CMK (cell line): ENCODE measurements at places on chromosomes 6 and 20.
A peak's percentile ranks its signal among the peaks of the same experiment; 100 is the strongest.

GRCh38 chr6:6074190-6074589 lies 67.5 kb upstream of the NRN1 start:
- no peak for DNase-seq

- no peak for DNase-seq
Measured at GRCh38 chr6:150932996-150933395, 67.5 kb downstream of the MTHFD1L start.

GRCh38 chr20:57869951-57870315 lies 160.1 kb upstream of the PMEPA1 start:
- DNase-seq = no peak

- no peak for DNase-seq
Measured at GRCh38 chr6:119584088-119584487, 234.5 kb upstream of the MAN1A1 start.

DNA sequence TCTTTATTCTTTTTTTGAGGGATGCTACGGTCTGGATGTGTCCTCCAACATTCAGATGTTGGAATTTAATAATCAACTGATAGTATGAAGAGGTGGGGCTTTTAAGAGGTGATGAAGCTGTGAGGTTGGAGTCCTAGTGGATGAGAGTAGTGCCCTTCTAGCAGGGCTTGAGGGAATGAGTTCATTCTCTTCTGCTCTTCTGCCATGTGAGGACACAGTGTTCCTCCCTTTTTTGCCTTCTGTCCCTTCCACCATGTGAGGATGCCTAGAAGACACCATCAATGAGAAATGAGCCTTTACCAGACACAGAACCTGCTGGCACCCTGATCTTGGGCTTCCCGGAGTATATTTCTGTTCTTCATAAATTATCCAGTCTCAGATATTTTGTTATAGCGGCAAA lies 82.1 kb upstream of the MLIP start:
- no peak for DNase-seq

DNA sequence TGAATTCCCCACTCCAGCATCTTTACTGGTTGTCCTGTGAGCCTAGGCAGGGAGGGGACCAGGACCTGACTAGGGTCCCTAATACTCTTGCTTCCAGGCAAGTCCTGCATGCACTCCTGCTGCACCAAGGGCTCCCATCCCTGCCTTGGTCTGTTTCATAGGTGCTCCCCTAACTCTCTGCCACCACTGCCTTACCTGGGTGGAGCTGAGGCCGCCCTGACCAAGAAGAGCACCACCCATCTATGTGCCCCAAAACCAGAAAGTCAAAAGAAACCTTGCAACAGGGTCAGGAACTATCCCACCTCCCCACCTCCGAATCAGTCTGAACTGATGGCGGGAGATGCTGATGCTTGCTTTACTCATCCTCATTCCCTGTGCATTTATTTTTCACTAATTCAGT lies 23.6 kb downstream of the HLA-G start:
- DNase-seq = no peak

DNA sequence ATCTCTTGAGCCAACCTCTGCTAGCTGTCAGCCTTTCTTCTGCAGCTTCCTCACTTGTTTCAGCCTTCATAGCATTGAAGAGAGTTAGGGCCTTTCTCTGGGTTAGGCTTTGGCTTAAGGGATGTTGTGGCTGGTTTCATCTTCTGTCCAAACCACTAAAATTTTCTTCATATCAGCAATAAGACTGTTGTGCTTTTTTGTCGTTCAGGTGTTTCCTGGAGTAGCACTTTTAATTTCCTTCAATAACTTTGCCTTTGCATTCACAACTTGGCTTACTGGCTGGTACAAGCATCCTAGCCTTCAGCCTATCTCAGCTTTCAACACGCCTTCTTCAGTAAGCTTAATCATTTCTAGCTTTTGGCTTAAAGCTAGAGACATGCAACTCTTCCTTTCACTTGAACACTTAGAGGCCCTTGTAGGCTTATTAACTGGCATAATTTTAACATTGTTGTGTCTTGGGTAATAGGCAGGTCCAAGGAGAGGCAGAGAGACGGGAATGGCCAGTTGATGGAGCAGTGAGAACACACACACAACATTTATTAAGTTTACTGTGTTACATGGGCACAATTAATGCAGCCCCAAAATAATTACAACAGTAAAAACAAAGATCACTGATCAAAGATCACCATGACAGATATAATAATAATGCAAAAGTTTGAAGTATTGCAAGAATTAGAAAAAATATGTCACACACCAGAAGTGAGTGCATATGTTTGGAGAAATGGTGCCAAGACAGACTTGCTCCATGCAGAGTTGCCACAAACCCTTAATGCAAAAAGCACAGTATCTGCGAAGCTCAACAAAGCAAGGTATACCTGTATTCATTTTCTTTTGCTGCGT lies 98.6 kb downstream of the HIVEP1 start:
- no peak for DNase-seq

- no peak for DNase-seq
Measured at GRCh38 chr6:72464246-72464645, 157.6 kb upstream of the KCNQ5 start.

DNA sequence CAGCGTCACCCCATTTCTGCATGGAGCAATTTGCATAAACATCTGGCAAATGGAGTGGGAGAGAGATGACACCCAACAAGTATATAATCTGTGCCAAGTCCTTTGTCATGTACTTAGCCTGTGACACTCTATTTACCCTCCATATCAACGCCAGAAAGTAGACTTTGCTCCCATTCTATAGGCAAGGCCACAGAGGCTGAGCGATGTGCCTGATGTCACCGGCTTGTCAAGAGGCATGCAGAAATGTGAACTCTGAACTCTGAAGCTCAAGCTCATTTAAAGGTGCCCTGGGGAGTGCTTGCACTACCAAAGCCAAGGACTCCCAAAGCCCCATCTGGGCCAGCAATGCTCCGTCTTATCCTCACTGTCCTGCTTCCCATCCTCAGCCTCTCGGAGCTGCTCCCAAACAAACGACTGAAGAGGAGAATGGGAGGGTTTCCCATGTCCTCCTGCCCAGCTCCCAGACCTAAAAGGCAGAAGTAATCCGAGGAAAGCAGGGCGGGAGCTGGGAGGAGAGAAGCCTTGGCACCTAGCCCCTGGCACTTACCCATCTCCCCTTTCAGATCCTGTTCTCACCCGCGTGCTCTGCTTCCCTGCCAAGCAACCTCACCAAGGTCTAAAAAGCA lies 9.2 kb downstream of the CPNE5 start:
- no peak for DNase-seq

DNA sequence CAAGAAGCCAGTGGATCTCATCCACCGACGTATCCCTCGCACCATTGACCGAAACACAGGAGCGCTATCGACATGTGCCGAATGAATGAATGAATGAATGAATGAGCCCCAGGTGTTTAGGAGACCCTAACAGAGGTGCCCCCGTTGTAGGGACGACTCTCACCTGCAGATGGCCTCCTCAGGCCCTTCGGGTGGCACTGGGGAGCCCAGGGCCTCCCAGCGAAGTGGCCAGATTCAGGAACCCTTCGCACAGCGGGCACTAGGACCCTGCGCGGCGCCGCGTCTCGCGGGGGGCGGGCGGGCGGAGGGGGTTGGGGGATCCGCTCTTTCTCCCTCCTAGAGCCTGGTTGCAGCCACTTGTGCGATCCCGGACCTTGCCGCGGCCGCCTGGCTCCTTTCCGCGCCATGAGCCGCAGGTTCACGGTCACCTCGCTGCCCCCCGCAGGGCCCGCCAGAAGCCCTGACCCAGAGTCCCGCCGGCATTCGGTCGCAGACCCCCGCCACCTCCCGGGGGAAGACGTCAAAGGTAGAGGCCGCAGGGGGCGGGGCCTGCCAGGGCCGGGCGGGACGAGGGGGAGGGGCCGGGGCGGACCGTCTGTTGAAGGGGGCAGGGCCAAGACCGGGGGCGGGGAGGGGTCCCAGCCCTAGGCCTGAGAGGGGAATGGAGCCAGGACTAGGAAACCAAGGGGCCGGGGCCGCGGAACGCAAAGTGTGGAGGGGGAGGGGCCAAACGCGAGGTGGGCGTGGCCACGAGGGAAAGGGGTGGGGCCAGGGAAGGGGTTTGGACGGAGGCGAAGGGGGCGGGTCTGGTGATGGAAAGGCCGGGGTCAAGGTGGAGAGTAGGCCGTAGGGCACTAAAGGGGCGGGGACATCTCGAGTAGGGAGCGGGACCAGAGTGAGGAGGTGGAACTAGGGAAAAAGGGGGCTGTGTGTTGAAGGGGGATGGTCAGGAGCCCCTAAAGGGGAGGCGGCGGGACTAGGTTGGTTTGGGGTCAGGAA lies 7.4 kb upstream of the SLC12A5 start:
- peak; percentile 70 for DNase-seq

DNA sequence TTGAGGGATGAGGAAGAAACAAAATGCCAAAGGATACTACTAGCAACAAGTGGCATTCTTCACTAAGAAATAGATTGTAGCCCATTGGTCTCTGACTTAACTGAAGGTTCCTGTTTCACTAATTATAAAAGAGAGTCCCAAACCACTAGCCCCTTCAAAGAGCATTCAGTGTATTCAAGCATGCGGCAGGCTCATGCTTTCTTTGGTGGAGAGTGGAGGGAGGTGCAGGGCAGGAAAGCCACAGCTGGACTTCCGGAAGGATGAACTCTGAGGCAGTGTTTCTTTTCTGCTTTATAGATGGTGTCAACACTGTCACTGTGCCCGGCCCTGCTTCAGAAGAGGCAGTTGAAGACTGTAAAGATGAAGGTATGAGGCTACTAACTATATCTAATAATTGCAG lies 636.1 kb downstream of the KIF16B start:
- DNase-seq = no peak

- DNase-seq = no peak
Measured at GRCh38 chr6:54097753-54098152, 13.5 kb upstream of the MLIP start.

DNA sequence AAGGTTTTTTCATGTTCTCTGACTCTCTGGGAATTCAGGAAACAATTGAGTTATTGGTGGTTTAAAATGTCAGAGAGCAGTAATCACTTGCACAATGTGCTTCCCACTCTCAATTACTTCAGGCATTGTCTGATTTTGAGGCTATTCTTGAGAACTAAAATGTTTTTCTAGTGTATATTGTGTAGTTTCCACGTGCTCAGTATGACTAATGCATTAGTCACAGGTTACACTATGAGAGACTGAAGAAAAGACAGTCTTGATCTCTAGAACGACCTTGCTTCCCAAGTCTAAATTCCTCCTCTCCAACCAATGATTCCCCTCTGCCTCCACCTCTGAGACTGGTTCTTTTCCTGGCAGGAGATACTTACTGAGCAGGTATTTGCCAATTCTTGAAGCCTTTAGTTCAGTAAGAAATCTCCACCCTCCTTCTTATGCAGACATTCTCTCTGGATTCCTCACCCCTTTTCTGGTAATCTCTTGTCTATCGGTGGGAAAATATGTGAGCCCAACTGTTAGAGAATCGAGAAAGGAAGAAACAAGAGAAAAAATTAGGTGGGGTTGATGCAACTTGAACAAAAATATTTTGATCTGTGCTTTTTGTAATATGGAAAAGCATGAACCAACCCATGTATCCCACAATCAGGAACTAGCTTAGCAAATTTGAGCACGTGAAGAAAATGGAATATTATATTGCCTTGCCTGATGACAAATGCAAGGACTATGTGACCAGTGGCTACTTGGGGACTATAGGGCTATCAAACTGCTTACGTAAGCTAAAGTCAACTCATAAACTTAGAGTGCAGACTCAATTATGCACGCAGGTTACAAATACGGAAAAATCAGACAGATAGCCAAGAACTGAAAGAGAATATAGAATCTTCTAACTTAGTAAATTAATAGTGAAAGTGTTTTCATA lies 61.1 kb upstream of the SLC22A16 start:
- no peak for DNase-seq

GRCh38 chr20:47423586-47423985 lies 67.1 kb upstream of the ZMYND8 start:
- DNase-seq = no peak

GRCh38 chr20:4190792-4191519 lies 175.6 kb upstream of the RNF24 start:
- DNase-seq = no peak

- no peak for DNase-seq
Measured at GRCh38 chr6:37011656-37012378, 6.4 kb downstream of the FGD2 start.

DNA sequence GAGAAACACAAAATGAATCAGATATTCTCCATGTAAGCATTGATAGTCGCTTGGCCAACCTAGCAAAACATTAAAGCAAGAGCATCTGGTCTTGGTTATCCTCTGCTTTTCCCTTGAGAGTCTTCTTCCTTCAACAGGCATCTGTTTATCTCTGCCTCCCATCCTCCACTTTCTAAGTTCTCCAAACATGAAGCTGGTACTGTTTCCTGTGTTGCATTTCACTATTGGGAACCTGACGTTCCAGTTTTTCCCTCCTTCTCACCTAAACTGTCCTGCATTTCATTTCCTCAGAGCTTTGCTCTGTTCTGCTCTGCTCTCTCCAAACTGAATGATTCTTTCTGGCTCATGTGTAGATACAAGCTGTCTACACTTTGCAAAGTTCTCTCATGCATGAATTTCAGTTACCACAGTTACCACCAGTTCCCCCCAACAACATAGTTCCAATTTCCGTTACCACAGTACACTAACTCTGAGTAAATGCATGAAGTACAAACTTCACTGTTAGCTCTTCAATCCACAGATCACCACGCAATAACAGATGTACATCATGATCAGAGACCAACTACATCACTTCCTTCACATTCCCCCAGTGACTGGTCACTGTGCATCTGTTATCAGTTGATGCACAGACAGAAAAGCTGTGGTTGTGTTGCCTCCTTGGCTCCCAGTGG lies 86.7 kb upstream of the F13A1 start:
- peak; percentile 81 for DNase-seq

DNA sequence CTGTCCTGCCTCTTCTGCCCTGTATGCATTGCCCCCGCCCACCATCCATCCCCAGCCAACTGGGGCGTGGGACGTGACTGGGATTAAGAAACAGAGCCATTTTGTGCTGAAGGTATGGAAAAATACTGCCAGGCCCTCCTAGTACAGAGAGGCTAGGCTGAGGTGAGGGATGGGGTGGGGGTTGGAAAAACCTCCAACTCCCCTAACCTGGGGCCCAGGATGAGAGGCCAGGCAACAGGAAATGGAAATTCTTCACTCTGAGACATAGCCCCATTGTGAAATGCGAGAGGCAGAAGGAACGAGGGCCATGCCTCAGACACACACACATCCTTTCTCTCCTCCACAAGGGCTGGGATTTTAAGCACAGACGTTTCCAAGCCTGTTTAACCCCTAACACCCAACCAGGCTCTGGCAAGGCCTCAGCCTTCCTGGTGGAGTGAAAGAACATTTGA lies 19.9 kb downstream of the KCNK5 start:
- no peak for DNase-seq

- no peak for DNase-seq
Measured at GRCh38 chr6:169452869-169453620, 199.4 kb upstream of the THBS2 start.

- peak; percentile 38 for DNase-seq
Measured at GRCh38 chr6:37653933-37654565, 43.6 kb downstream of the MDGA1 start.

- DNase-seq = no peak
Measured at GRCh38 chr6:25503686-25504085, 148.3 kb upstream of the SCGN start.

DNA sequence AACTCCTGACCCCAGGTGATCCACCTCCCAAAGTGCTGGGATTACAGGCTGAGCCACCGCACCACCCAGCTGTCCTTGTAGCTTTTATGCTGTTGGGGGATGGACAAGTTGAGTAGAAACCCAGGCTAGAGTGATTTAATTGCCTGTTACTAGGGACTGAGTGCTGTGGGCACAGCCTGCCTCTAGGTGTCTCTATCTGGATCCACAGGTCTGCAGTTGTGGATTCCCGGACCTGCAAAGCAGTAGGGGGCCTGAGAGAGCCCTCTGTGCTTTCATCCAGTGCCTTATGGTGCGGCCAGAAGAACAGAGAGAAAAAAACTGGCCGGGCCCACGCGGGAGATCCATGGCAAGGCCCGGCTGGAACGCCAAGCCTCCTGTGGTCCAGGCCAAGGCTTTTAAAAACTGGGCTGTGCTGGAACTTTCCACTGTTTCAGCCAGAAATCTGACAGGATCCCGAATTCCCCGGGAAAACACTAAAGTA lies 5.2 kb downstream of the SIRPA start:
- DNase-seq = peak; percentile 11
